ENCODE measurements at places on chromosomes 3 and 15.

GRCh38 chr3:61796911-61797310 lies 235.5 kb downstream of the PTPRG start:
- DNase-seq: no peak

GRCh38 chr3:178233371-178234071 lies 302.7 kb upstream of the KCNMB2 start:
- no peak for DNase-seq

GRCh38 chr3:84835366-84835765 lies 123.4 kb upstream of the CADM2 start:
- DNase-seq: no peak

GRCh38 chr15:57031605-57032004 lies 113.2 kb downstream of the TCF12 start:
- DNase-seq: no peak

DNA sequence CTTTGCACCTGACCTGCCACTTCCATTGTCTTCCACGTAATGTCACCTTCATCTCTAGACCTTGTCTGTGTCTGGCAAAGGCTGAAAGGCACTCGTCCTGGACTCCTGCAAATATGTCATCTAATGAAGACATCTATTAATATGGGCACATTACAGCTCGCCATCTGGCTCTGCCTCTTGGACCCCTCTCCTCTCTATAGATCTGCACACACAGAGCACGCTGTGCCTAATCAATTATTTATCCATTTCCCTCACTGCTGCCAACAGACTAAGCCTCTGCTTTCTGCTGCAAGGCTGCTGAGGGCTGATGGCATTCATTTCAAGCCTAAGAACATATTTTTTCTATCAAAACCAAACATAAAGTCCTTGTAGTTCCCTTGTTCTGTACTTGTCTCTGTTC lies 573.0 kb downstream of the TUSC7 start:
- no peak for DNase-seq

- DNase-seq: no peak
Measured at GRCh38 chr3:49026536-49026935, 2.7 kb downstream of the IMPDH2 start.

Data from activated T-cell treated with anti-CD3 and anti-CD28 coated beads for 4 hours (primary cell).